ENCODE measurements at places on chromosomes 16 and 17.

GRCh38 chr16:30533146-30533522, 1.5 kb downstream of the ZNF747 start:
- no peak for DNase-seq

DNA sequence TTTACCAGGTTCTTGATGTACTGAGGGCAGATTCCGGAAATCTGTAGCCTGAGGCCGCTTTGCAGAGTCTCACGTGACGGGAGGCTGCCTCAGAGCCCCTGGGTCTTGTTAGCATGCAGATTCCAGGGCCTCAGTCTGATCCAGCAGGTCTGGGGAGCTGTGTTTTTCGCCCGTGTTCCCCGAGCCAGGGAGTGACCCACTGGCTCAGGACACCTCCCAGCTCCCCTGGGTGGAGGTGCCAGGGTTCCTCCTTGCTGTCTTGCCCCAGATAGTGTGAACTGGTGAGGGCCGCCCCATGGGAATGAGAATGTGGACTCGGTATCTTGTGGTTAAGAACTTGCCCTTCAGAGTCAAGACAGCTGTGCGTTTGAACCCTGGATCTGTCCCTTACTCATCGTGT, 98.6 kb downstream of the OR1D5 start:
- DNase-seq, result no peak

- DNase-seq, result no peak
Measured at GRCh38 chr16:89191901-89192185, 8.5 kb downstream of the SLC22A31 start.

DNA sequence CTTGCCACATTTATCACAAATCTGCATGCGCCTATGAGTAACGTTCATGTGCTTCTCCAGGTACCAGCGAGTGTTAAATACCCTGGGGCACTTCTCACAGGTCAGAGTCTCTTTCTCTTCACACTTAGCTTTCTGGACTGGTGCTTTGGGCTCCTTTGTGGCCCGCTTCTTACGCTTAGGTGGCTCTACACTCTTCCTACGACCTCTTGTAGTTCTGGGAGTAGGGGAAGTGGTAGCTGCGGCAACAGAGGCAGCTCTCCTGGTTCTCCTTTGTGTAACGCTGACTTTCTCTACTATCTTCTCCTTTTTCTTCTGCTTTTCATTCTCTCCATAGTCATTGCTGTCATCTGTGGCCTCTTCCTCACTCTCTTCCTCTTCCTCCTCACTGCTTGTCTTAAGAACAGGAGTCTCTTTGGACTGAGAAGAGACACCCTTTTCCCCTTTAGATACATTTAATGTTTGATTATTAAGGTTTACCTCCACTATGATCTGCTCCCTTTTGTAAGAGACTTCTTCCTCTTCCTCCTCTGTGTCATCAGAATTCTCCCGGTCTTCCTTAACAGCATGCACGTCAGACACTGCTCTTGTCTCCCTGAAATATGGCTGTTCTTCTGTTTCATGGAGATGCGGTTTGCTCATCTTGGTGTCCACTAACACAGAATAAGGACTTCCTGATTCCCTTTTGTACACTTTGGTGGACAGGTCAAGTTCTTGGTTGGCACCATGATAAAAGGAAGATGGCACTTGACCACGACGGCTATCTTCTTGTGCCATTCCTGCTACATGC, 45.0 kb downstream of the ZNF652 start:
- peak; percentile 42 for DNase-seq

- peak; percentile 85 for DNase-seq
Measured at GRCh38 chr17:40026816-40027613, 11.8 kb downstream of the CSF3 start.

DNA sequence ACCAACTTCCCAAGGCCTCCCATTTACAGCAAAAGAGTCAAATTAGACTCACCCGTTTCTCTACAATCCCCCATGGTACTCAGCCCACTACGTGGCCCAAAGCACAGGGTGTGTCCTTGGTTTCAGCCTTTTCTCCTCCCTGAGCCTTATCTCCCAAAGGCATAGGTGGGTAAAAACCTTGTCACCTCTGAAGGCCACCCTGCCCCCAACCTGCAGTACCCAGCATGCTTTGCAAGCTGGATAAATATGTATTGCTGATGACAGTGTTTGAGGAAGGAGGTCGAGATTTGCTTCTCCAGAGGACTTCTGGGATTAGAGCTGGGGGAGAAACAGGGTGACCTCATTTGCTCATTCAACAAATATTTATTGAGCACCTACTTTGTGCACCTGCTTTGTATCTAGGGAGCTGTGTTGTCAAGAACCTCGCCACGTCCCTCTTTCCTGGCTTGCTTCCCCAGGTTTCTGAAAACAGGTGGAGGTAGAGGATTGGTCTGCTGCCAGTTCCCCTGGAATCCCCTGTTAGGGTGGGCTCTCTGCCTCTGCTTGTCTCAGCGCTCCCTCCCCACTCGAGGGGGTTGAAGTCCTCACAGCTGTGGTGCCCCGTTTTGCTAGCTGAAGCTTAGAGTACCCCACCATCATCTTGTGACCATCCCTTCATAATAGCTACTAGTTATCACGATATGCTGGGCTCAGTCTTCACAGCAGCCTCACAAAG, 3.0 kb downstream of the LASP1 start:
- DNase-seq, result no peak

GRCh38 chr17:77492446-77493237, 351.9 kb downstream of the SEC14L1 start:
- no peak for DNase-seq

DNA sequence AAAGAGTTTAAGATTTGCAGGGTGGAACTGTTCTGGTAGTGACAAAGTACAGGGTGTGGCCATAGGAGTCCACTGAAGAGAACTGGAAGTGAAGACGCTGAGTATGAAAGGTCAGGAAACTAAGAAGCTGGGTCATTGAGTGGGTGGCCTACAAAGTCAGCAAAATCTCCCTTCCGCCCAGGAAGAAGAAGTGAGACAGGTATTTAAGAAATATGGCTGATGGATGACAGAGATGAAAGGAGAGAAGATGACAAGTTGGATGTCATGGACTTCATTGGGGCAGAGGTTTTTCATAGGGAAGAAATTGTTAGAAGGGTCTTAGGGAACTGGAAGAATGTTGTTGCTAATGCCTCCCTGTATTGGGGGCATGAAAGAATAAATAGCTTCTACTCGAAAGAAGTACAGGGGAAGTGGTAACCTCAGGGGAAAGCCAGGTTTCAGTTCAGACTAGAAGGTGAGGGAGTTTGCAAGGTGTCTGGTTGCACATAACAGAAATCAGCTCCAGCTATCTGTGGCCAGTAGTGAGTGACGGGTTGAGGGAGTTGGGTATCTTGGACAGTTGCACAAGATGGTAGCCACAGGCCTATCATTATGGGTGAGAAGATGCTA, 33.6 kb upstream of the MED13 start:
- peak; percentile 69 for DNase-seq

GRCh38 chr16:82761858-82762257, 135.1 kb downstream of the CDH13 start:
- peak; percentile 38 for DNase-seq

- no peak for DNase-seq
Measured at GRCh38 chr17:37745801-37746426, 1.1 kb upstream of the HNF1B start.

GRCh38 chr16:9297437-9298113, 206.1 kb downstream of the HAPSTR1 start:
- DNase-seq, result no peak

DNA sequence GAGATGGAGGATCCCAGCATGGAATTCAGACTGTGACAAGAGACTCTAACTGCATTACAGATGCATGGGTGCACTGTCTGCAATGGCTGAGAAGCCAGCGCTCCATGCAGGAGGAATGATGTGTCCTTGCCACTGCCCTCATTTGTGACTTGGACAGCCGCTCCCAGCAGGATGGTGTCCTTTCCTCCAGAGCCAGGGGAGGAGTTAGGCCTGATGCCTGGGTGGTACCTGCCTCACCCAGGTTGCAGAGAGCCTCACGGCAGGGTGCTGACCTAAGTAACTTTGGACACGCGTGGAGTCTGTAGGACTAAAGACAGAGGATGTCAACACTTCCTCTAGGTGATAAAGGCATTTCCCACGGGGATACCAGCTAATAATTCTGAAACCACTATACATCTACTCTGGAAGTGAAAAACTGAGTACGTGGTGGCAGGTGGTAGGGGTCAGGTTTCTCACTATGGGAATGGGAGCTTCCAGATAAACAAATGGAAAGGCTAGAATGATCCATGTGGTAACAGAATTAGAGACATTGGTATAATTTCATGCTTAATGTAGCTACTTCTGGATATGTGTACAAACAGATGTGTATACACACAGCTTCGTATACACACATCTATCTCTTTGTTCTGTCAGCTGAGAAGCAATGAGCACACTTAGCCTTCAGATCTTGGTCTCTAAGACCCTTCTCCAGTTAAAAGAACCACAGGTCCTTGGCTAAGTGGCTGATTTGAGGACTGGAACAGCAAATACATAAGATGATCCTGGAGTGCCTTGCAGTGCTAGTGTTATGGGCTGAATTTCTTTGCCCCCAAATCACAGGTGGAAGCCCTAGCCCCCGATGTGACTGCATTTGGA, 13.7 kb upstream of the CSNK1D start:
- no peak for DNase-seq

GRCh38 chr17:80216473-80217456, 3.4 kb downstream of the SGSH start:
- DNase-seq, result no peak

Measured in B cell (primary cell).